B cell (primary cell): ENCODE measurements at places on chromosomes 6 and 20.

- no peak for DNase-seq
Observed at GRCh38 chr6:161424421-161424820, 150.6 kb upstream of the AGPAT4 start.

- DNase-seq = no peak
Observed at GRCh38 chr20:5489601-5490000, 172.8 kb upstream of the PROKR2 start.

- DNase-seq = no peak
Observed at GRCh38 chr6:53918854-53919510, 124.2 kb downstream of the LRRC1 start.

- no peak for DNase-seq
Observed at GRCh38 chr6:136552054-136552453, 1.8 kb upstream of the MAP7 start.
